ENCODE measurements at places on chromosomes 12 and 14.

- no peak for DNase-seq
Measured at GRCh38 chr12:122921917-122922316, 26.0 kb upstream of the VPS37B start.

DNA sequence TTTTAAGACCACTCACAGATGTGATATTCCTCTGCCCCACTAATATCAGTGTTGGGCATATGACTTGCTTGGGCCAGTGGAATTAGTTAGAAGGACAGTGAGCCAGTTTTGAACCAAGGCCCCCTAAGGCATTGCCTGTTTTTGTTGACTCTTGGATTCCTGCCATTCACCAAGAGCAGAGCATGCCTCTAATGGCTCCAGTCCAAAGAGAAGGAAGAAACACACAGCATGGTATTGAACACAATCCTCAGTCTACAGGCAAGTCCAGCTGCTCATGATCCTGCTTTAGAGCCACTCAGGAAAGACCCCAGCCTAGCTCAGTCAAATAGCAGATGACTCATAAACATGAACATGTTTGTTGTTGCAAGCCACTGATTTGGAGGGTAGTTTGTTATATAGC, 1201.5 kb downstream of the BCL11B start:
- no peak for DNase-seq

DNA sequence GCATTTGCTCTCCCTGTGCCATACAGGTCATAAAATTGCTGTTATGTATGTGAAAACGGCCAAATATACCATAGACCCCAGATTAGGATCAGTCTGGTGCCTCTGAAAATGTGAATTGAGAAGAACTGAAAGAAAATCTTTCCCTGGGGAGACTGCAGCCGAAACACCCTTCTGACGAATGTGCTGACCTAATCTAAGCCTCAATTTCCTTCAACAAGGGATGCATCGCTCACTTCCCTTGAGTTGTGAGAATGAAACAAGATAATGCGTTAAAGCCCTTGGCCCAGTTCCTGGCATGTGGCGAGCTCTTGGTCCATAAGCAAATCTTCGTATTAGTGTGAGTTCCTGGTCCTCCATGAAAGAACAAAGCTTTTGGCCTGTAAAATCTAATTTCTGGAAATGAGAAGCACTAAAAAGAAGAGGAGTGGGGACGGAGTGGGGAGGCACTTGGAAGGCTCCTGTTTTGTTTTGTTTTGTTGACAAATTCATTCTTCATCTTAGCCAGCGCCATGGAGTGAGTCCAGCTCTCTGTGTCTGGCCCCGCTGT, 49.5 kb upstream of the RTRAF start:
- no peak for DNase-seq

- DNase-seq = no peak
Measured at GRCh38 chr12:10247436-10248058, 34.9 kb downstream of the GABARAPL1 start.

GRCh38 chr12:105419606-105420005, 89.1 kb downstream of the C12orf75 start:
- DNase-seq = no peak
